ELF-1 (cell line): ENCODE measurements at places on chromosomes 13 and 19.

- DNase-seq: no peak
Measured at GRCh38 chr13:33466262-33466661, 180.7 kb upstream of the STARD13 start.

DNA sequence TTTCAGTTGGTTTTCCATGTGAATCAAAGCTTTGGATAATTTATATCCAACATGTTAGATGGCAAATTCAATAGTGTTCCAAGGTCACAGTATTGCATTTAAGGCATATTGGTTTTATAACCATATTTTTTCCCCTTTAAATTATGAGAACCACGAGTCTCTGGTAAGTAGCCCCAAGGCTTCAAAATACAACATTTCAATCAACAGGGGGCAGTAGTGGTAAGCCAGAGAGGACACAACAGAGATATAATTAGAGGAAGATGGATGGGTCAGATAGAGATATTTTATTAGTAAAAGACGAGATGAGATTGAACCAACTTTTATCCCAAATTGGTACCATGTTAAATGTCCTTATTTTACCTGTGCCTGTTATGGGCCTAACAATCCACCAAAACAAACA, 53.1 kb downstream of the KL start:
- no peak for DNase-seq

GRCh38 chr13:29859971-29860370, 9.6 kb upstream of the UBL3 start:
- DNase-seq: no peak

- DNase-seq: peak; percentile 44
Measured at GRCh38 chr13:42970824-42971690, 21.0 kb downstream of the EPSTI1 start.

DNA sequence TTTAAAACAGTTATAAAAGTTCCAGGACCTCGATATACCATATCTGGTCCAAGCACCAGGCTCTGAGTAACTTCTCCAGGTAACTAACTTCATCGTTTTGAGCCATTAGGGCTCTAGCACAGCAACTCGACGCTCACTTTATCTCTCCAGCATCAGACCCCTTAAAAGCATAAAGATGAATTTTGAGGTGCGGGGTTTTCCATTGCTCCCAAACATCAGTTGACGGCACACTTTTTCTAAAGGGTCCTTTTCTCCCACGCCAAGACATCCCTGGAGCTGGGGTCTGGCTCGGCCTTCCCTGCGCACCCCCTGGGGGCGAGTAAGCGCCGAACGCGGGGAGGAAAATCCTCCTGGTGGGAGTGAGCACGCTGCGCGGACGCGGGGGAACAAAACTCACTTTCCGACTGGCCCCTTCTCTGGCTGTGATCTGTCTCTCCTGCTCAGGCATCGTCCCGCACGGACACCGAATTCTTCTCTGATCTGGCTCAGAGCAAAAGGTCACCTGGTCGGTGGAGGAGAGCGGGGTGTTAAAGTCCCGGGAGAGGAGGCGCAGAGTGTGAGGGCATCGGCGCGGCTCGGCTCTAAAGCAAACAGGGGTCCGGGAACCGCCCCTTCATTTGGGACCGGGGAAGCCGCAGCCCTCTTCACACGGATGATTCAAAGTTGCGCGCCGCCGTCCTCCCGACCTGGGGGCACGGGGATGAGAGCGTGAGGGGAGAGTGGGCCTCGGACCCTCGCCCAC, at the start of gene ATP7B:
ATP7B (minus strand) TSS at position 561 of the 742 bp plus-strand sequence; CDS start at position 448, 113 bp downstream.
- peak; percentile 74 for DNase-seq

DNA sequence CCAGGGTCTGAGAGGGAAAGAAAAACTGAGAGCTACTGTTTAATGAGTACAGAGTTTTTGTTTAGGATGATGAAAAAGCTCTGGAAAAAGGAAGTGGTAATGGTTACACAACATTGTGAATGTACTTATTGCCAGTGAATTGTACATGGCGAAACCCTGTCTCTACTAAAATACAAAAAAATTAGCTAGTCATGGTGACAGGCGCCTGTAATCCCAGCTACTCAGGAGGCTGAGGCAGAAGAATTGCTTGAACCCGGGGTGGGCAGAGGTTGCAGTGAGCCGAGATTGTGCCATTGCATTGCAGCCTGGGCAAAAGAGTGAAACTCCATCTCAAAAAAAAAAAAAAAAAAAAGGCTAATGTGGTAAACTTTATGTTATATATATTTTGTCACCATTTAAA, 96.3 kb downstream of the VWA8 start:
- no peak for DNase-seq

GRCh38 chr19:31119951-31120690, 229.1 kb downstream of the TSHZ3 start:
- DNase-seq: no peak

DNA sequence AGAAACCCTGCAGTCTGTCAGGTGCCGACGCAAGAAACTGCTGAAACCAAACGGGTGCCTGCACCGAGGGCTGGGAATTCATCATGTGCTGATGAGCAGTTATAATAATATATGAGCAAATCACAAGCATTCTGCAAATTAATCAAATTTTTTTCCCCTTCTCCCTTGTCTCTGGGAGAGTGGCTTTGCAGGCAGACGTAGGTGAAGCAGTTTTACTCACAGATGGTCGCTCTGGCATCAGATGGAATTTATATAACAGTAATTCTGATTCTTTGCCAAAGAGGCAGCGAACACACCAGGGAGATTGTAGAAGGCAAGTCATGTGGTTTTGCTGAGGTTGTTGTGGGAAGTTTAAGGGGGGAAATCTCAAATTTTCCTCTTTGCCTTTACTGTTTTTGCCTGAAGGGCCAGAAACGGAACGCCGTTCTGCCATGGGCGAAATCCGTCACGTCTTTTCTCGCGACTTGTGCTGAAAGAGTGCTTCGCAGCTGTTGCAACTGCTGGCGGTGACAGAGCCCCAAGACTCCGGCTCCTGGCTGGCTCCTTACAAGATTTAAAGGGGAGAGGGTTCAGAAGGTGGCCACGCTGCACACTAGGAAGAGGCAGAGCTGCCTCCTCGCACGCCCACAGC, 320.1 kb downstream of the ZNF536 start:
- DNase-seq: peak; percentile 27

GRCh38 chr13:51663973-51664957, 80.0 kb downstream of the WDFY2 start:
- no peak for DNase-seq
